ENCODE measurements at places on chromosomes 12 and 14.

DNA sequence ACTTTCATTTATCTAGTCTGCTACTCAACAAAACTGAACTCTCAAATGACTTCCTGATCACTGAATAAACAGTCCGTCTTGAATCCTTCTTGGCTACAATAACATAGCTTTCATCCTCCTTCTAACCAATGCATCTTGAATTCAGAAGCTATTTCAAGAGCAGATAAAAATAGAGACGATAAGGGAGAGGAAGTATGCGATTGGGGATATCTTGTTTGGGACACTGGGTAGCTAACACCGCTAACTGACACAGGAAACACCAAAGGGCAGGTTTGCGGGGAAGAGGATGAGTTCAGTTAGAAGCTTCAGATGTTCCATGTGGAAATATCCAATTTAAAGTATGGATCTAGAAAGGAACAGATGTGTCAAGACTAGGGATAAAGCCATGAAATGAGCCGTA lies 102.5 kb downstream of the SLC41A2 start:
- peak; percentile 30 for DNase-seq

DNA sequence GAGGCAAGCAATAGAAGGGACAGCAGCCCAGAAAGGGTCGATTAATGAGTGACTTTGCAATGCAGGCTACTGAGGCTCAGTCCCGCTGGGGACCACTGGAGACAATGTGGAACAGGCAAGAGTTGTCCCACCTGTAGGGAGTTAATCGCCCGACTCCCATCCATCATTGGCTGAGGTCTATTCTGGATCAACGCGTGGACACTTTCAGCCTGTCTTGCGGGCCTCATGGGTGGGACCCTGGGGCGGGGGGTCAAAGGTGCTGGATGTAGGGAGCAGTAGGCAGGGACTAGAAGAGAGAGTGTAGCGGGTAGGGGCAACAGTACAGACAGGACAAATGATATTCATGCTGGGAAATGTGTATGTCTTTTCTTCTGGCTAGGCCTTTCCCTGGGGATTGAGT lies 6.1 kb downstream of the IFI27L2 start:
- DNase-seq = no peak

DNA sequence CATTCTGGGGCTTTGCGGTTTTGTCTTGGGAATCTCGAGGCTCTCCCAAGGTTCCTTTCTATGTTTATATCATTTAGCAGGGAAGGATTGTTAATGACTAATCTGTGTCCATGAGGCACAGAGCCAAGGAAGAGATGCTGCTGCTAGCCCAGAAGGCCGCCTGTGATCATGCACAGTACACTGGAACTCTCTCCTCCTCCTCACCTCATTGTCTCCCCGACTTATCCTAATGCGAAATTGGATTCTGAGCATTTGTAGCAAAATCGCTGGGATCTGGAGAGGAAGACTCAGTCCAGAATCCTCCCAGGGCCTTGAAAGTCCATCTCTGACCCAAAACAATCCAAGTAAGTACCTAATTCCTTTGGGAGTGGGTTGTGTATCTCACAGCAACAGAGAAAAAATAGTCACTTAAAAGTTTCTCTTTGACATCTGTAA lies at the start of gene NR1H4:
TSS of gene NR1H4 (plus strand) at position 151 of the 435 bp plus-strand sequence. CDS start 19,458 bp downstream, outside the sequence.
- peak; percentile 16 for DNase-seq

- peak; percentile 84 for DNase-seq
These were observed 277.9 kb downstream of the ITPR2 start for GRCh38 chr12:26555139-26555538.

DNA sequence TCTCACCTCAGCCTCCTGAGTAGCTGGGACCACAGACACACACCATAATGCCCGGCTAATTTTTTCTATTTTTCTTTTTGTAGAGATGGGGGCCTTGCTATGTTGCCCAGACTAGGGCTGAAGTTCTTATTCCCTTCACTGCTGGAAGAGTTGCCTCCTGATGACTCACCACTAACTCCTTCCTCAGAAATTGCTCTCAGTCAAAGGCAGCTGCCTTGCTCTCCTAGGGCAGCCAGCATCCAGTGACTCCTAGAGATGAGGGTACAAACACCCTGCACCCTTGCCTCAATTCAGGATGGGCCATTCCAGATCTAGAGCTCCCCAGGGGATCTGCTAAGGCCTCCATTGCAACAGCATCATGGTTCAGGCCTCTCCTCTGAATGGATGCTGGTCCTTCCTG lies 54.0 kb upstream of the RASSF8 start:
- DNase-seq = peak; percentile 8

All from myocyte (in vitro differentiated cells).